ENCODE measurements at places on chromosomes 5 and 9.

- no peak for DNase-seq
Observed at GRCh38 chr5:180054226-180054625, 17.3 kb downstream of the RNF130 start.

DNA sequence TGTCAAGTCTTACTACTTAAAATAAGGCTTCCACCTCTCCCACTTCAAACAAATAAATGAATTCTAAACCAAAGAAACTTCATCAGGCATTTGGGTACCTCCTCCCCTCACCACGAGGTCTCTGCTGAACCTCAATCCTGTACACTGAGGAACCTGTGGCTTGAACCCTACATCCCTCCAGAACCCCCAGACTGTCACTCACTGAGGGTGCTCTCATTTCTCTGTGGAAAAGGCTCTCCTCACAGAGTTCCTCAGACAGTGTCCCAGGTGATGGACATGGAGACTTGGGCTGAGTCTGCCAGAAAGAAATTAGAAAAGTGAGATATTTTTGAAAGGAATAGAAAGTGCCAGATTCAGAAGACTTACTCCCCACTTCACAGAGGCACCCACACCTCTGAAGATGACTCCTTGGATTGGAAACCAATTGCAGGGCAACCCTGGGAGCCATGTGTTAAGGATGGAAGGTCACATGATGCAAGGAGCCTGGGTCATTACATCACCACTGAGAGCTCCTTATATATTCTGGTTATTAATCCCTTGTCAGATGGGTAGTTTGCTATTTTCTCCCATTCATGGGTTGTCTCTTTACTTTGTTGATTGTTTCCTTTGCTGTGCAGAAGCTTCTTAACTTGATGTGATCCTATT, 19.8 kb downstream of the MLANA start:
- no peak for DNase-seq

- no peak for DNase-seq
Observed at GRCh38 chr5:4735261-4735660, 404.9 kb upstream of the ADAMTS16 start.

DNA sequence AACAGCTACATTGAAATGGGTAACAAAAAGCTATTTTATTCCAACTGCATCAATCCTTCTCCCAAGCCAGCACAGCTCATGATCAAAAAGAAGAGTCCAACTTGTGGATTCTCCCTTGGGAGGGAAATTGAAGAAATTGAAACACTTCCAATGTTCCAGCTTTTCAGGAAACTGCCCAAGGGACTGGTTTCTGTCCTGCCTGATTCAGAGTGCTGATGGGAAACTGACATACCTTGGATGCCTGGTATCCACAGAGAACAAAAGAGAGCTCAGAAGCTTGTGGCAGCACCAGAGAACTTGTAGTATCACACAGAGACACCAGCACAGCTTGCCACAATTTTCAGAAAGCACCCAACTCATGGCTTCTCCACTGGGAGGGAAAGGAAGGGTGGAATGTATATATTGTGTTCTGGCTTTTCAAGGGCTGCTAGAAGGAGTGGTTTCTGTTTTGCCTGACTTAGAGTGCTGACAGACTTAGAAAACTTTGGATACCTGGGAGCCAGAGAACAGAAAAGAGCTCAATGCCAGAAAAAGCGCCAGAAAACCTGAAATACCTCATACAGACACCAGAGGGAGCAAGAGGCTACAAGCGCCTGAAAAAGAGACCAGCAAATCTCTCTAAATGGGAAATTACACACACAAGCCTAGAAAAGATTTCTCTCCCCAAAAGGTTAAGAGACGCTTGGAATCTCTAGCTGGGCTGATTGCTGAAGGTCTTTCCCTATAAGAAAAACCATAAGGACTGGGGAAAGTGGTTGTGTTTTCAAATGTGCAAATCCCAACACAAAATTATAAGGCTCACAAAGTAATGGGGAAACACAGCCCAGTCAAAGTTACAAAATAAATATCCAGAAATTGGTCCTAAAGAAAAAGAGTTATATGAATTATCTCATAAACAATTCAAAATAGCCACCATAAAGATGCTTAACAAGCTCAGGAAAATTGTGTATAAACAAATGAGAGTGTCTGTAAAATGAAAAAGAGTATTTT, 178.8 kb downstream of the SPOCK1 start:
- peak; percentile 39 for DNase-seq

GRCh38 chr5:62778316-62779009, 199.8 kb downstream of the LRRC70 start:
- no peak for DNase-seq

GRCh38 chr5:33531824-33532223, 91.1 kb downstream of the TARS1 start:
- no peak for DNase-seq

DNA sequence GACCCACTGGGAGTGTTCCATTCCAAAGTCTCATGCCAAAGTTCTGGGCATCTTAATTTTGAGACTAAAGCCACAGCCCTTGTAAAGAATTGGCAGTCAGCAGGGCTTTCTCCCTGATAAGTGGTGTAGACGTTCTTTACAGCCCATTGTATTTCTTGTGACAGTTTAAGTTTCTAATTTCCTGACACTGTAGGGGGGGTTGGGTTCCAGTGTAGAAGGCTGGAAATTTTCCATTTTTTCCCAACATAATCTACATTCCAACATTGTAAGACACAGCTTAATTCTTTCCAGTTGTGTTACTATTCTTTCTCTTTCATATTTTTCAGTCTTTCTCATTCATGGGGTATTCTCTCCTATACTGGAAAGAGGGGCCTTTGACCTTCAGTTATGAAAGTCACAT, 121.1 kb downstream of the FBXL7 start:
- DNase-seq, result no peak

DNA sequence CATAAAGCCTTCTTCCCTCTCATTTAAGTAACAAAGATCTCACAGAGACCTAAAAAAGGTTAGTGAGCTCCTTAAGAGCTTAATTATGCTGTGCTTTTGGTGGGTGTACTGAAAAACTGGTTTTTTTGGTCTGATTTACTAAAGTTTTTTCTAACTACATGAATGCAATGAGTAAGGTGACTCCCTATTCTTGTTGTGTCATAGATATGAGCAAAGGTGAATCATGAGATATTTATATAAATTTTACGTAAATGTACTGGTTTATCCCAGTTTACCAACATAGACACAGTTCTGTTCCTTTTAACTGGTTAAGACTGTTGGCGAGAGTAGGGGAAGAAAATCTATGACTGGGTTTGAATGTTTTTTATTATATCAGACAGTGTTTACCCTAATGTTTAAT, 250.5 kb downstream of the NR2F1-AS1 start:
- no peak for DNase-seq

GRCh38 chr9:27528886-27529315, 713 bp downstream of the MOB3B start:
- DNase-seq, result no peak

GRCh38 chr9:120447959-120448500, 131.9 kb downstream of the CDK5RAP2 start:
- no peak for DNase-seq

GRCh38 chr9:112327718-112328450, 5.5 kb downstream of the PTBP3 start:
- no peak for DNase-seq

GRCh38 chr5:160133071-160133917, 14.0 kb upstream of the PWWP2A start:
- no peak for DNase-seq

GRCh38 chr5:107112216-107112615, 558.5 kb downstream of the EFNA5 start:
- no peak for DNase-seq

Data from COR-L47 (cell line).